ENCODE measurements at places on chromosomes 4 and X.

DNA sequence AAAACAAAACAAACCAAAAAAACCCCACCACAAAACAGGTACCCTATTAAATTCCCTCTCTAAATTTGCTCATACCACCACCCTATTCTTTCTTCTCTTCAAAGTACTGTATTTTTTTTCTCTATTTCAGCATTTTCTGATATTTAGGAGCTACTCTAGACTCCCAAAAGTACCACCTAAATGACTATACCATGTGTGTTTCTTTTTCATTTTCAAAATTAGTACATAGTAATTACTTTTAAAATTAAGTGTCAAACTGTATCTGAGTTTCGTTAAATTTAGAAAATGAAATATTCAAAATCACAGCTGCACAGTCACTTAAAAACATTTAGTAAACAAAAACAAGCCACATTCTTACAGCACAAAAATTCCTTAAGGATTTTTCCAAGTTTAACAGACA lies 161.7 kb downstream of the FBXW7 start:
- no peak for DNase-seq

- DNase-seq: no peak
Observed at GRCh38 chr4:166839615-166840251, 394.6 kb downstream of the SPOCK3 start.

DNA sequence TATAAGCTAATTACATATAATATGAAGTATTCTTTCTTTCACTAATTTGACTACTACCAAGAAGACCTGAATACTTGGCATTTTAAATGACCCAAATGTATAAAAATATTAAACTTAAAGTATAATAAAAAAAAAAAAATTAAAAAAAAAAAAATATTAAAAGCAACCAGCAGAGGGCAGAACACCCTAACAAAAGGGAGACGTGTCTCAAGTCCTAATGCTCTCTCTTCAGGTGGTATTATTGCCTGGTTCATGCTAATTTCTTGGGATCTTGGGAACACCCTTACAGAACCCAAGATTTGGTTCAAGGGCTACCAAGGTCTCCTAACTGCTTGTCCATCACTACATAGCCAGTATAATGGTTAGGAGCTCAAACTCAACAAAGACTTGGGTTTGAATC lies 754.8 kb downstream of the RAB28 start:
- no peak for DNase-seq

GRCh38 chr4:21806991-21807390 lies 141.6 kb downstream of the KCNIP4 start:
- DNase-seq: no peak

DNA sequence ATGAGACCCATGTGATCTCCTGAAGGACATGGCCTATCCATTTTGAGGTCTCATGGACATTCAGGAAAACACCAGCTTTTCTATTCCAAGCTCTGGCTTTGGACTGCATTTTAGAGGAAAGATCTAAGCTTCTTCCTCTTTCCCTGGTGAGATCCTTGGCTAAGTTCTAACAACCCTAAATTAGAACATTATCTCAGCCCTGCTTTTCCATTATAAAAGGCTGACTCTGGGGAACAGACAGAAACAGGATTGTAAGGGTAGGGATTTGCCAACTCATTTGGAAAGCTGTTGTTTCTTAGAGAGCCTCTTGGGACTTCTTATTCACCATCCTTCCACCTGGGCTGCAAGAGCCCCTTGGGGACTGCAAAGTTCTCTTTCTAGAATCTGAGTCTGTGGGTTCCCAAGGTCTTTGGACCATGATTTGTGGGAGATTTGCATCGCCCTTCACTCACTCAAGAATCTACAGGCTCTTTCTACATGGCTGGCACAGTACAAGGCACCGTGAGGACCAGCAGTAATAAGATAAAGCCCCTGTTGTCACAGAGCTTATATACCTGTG lies 146.9 kb downstream of the FNIP2 start:
- DNase-seq: no peak

GRCh38 chrX:136759968-136760367 lies 20.8 kb downstream of the ARHGEF6 start:
- no peak for DNase-seq

DNA sequence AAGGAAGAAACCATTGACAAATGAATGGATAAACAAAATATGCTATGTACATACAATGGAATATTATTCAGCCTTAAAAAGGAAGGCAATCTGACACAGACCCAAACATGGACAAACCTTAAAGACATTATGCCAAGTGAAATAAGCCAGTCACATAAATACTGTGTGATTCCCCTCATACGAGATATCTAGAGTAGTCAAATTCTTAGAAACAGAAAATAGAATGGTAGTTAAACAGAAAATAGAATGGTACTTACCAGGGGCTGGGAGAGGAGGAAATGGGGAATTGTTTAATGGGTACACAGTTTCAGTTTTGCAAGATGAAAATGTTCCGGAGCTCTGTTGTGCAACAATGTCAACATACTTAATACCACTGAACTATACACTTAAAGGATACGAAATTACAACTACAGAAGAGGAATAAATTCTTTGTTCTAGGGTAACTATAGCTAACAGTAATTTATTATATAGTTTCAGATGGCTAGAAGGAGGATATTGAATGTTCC lies 47.8 kb upstream of the DUSP21 start:
- no peak for DNase-seq

Data from stimulated activated CD8-positive, alpha-beta memory T cell treated with anti-CD3 and anti-CD28 coated beads, Interleukin-2, amount 100 ng/mL, for 1 hour (primary cell).